Tongue (tissue), 3 donors: ENCODE measurements at places on chromosomes 5 and 9. TPM values are rescaled to one million over a fixed set of nuclear protein-coding genes. Genes with fewer than 3 reads are reported as not detected.

The RNF183 gene
- total RNA-seq: 0.21 TPM

The IRX2 gene
- total RNA-seq: 1.6 TPM

The TRIM41 gene
- 20.9 TPM for total RNA-seq

The ACTBL2 gene
- not detected for total RNA-seq

The LRRC26 gene
- total RNA-seq: 18.9 TPM

The MRPS30 gene
- total RNA-seq: 112 TPM

The FAT2 gene
- total RNA-seq: 25.0 TPM

The GLDC gene
- 1.6 TPM for total RNA-seq

The SPAG8 gene
- total RNA-seq: 3.7 TPM

The OR1Q1 gene
- not detected for total RNA-seq

The KCNV2 gene
- not detected for total RNA-seq

The PDZD2 gene
- 28.6 TPM for total RNA-seq

The ROR2 gene
- total RNA-seq: 14.0 TPM

The ENTREP1 gene
- total RNA-seq: 16.3 TPM

The RIGI gene
- total RNA-seq: 8.5 TPM

The ANKRD34B gene
- total RNA-seq: not detected

The ERAP2 gene
- 5.5 TPM for total RNA-seq

The SETX gene
- total RNA-seq: 78.2 TPM

The TLN1 gene
- total RNA-seq: 210 TPM

The PKD2L2 gene
- total RNA-seq: 1.9 TPM

The RECK gene
- 22.9 TPM for total RNA-seq

The SPATA31A3 gene
- total RNA-seq: not detected

The LCN9 gene
- total RNA-seq: not detected

The TMEM8B gene
- 8.2 TPM for total RNA-seq

The CTNND2 gene
- total RNA-seq: 2.4 TPM

The CLIC3 gene
- total RNA-seq: 4.9 TPM

The DAB2IP gene
- total RNA-seq: 41.9 TPM

The EFNA5 gene
- 11.1 TPM for total RNA-seq

The ALDH1B1 gene
- total RNA-seq: 25.4 TPM

The CCNJL gene
- total RNA-seq: 8.3 TPM

The GPR151 gene
- total RNA-seq: not detected

The DIRAS2 gene
- 1.5 TPM for total RNA-seq

The SH3RF2 gene
- 14.3 TPM for total RNA-seq

The KCNN2 gene
- 15.6 TPM for total RNA-seq
